ENCODE measurements at places on chromosomes 6 and 20. TPM values are rescaled to one million over a fixed set of nuclear protein-coding genes. Genes with fewer than 3 reads are reported as not detected.

GRCh38 chr6:124260337-124260736 is 456.7 kb downstream of the NKAIN2 start:
- no peaks in the 10 kb centered on the region for H3K36me3 ChIP-seq
- H3K4me3 ChIP-seq = no peak overlapping the region
- H3K27ac ChIP-seq = no peak overlapping the region
- DNase-seq = no peak

GRCh38 chr20:62203378-62204030 is 16.6 kb downstream of the HRH3 start:
- no peaks in the 10 kb centered on the region for H3K27me3 ChIP-seq
- no peak for DNase-seq
- no peak overlapping the region for H3K27ac ChIP-seq
- H3K36me3 ChIP-seq = peaks cover 32% of the 10 kb centered on the region

DNA sequence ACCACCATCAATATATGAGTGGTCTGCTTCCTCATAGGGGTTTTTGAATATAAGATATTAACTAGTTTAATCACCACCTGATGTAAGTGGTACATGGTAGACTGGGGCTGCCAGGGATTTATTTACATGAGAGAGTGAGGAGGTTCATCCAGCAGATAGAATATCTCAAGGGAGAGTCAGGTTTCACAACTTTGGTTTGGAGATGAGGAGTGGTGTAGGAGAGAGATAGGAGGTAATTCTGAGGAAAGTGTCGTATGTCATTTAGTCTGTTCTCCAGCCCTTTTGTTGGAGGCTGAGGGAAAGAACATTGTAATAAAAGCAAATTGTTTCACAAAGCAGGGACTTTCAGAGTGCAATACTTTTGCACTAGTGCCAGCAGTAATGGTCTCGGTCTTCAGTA is 16.8 kb downstream of the L3MBTL3 start:
- peaks cover 17% of the 10 kb centered on the region for H3K36me3 ChIP-seq
- peaks cover 29% of the 10 kb centered on the region for H3K4me1 ChIP-seq
- DNase-seq = no peak
- no peak overlapping the region for H3K4me3 ChIP-seq
- H3K27ac ChIP-seq = peak overlapping the region; percentile 29

PPIL4 gene
- 20.5 TPM for total RNA-seq
